ENCODE measurements at places on chromosomes 11 and 22.

DNA sequence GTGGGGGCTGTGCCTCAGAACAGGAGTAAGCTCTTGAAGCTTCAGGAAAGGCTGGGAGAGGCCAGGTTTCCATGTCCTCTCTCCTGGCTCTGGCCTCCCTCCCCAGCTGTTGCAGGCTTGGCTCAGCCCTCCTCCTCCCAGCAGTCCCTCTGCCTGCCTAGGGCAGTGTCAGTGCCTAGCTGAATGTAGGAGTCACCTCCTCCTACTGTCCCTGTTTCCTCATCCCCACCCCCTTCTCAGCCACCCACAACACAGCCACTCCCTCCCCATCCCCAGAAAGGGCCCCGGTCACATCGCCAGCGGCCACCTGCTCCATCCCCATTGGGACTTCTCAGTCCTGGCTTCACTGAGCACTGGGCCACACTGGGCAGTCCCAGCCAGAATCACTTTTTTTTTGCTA, 2.9 kb upstream of the FBLN1 start:
- no peak overlapping the region for H3K4me3 ChIP-seq
- H3K36me3 ChIP-seq, result no peaks in the 10 kb centered on the region
- DNase-seq, result no peak
- H3K27ac ChIP-seq, result no peak overlapping the region

- DNase-seq, result no peak
- H3K4me1 ChIP-seq, result peaks cover 14% of the 10 kb centered on the region
- no peaks in the 10 kb centered on the region for H3K27me3 ChIP-seq
- H3K36me3 ChIP-seq, result no peaks in the 10 kb centered on the region
- H3K4me3 ChIP-seq, result no peak overlapping the region
These were observed 278 bp downstream of the MMP26 start for GRCh38 chr11:4704790-4705334.

DNA sequence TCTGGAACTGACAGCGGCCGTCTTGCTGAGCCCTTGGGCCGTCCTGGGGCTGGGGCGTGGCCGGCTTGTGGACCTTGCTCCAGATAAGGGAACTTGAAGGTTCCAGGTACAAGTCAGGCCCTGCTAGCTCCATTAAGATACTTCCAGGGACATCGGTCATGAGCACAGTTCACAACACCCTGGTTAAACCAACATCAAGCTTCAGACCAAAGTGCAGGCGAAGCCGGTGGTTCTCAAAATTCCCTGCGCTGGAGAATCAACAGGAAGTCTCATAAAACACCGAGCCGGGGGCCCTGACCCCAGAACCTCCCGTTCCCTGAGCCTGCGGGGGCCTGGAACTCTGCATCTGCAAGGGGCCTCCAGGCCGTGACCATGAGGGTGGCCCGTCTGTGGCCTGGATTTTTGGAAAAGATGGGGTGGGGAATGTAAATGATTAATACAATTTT, 1043.8 kb downstream of the BRD1 start:
- peaks cover 6% of the 10 kb centered on the region for H3K27me3 ChIP-seq
- DNase-seq, result no peak
- no peaks in the 10 kb centered on the region for H3K4me1 ChIP-seq
- no peak overlapping the region for H3K27ac ChIP-seq
- no peaks in the 10 kb centered on the region for H3K36me3 ChIP-seq

DNA sequence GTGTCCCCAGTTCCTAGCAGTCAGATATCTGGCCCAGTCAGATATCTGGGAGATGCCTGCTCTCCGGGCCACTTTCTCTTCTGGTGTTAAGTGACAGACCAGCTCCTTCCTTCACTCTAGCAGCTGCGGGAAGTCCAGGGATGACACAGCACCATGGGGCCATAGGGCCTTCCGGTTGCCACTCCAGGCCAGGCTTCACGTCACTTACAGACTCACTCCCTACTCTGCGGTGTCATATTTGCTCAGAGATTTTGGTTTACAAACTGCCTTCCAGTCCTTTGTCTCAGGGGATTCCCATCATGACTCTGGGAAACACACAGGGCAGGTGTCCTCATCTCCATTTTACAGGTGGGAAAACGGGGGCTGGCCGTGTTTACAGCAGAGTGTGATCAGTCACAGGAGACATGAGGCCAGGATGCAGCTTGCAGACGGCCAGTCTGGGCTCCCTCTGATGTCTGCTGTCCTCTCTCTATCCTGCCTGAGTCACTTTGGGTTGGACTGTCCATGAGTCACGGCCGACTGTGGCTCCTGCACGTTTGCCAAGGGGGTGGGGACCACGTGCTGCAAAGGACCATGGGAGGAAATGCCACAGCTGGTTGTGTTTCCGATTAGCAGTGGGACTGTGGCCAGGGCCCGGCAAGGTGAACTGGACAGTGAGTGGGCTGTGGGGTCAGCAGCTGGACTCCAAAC, 8.2 kb upstream of the TBC1D22A start:
- H3K27me3 ChIP-seq, result no peaks in the 10 kb centered on the region
- peak; percentile 96 for DNase-seq

DNA sequence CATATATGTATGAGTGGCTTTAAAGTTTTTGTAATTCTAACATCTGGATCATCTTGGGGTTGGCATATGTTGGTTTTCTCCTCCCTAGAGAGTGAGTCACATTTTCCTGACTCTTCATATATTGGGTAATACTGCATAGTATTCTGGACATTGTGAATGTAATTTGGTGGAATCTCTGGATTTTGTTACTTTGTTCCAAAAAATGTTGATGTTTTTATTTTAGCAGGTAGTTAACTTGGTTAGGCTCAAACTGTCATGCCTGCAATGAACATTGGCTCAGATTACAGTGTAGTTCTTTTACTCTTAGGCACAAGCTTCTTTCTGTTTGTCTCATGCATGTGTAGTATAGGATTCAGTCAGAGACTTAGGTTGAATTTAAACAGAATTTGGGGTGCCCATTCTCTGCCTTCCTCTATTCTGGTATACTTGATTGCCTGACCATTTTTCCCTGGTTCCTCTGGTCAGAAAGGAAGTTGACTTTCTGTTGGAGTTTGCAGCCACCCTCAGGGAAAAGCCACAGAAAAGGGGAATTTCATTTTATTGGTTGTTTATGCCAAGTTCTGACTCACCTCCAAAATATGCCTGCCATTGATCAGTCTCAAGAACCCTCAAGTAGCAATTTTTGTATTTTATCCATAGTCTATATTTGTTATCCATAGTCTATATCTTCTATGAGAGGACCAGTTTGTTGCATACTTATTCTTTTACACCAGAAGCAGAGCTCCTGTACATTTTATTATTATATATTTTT, 151.7 kb downstream of the UVRAG start:
- H3K4me1 ChIP-seq, result peaks cover 14% of the 10 kb centered on the region
- no peaks in the 10 kb centered on the region for H3K27me3 ChIP-seq
- no peaks in the 10 kb centered on the region for H3K36me3 ChIP-seq
- H3K27ac ChIP-seq, result no peak overlapping the region
- H3K4me3 ChIP-seq, result no peak overlapping the region

Data from body of pancreas (tissue), 4 donors.